CD4-positive, alpha-beta T cell treated with Interleukin-17A for 4 hours (primary cell): ENCODE measurements at places on chromosomes 16 and 17.
A peak's percentile ranks its signal among the peaks of the same experiment; 100 is the strongest.

DNA sequence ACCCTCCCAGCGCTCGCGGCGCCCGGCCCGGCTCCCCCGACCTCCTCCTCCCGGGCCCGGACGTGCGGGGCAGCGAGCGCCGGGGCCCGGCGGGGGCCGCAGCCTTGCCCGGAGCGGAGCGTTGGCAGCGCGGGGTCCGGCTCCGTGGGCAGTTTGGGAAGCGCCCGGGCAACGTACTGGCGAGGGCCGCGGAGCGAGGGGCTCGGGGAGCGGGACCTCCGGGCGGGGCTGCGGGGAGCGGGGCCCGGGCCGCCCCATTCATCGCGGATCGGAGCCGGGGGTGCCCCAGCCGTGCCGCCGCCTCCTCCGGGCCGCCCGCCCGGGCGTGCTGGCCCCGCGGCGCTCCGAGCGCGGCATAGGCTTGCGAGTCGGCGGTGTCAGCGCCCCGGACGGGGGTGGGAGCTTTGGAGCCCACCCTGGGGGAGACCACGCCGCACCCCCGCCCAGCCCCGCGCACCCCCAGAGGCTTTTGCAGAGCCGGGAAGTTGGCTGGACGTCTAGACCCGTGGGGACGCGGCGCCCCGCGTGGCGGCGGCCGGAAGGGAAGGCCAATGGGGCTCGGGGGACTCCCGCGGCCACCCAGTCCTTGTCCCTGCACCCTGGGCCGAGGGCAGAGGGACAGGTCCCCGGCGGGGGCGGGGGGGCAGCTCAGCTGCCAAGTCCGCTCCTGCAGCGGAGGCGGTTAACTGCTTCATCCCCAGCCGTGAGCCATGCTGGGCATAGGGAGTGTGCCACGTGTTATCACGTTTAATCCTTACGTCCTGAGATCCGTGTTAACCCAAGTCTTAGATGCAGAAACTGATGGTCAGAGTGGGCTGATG, 852 bp downstream of the ZNF469 start:
- no peak for DNase-seq

DNA sequence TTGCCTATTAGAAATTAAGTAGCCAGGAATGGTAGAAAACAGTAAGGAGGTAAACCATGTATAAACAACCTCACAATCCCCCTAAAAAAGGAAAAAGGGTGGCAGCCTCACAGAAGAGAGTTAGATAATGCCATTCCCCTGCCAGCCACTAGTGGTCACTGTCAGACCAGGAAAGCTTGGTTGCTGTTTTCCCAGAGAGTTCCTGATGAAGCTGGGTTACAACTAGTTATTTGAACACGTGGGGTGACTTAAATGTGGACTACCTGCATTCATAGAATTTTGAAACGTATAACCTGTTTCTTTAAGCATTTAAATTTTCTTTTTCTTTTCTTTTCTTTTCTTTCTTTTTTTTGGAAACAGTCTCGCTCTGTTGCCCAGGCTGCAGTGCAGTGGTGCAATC, 5.8 kb downstream of the GPRC5C start:
- peak; percentile 25 for DNase-seq

GRCh38 chr16:76787394-76787793, 403.6 kb upstream of the MON1B start:
- DNase-seq = no peak

DNA sequence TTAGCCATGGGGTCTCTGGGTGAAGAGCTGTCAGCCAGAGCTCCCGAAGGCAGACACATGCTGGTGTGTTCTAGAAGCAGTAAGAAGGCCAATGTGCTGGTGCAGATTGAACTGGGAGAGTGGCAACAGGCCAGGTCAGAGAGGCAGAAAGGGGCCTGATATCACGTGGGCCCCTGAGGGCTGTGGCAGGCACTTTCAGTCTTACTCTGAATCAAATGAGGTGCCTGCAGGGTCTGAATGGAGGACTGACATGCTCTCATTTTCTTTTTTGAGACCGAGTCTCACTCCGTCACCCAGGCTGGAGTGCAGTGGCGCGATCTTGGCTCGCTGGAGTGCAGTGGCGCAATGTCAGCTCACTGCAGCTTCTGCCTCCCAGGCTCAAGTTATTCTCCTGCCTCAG, 293.8 kb downstream of the ABCC12 start:
- DNase-seq = no peak

GRCh38 chr16:1458336-1458976, 14.1 kb upstream of the CCDC154 start:
- DNase-seq = no peak

GRCh38 chr17:75152523-75152921, 1.8 kb downstream of the JPT1 start:
- no peak for DNase-seq

- DNase-seq = no peak
Measured at GRCh38 chr17:61710546-61710945, 119.5 kb upstream of the NACA2 start.

DNA sequence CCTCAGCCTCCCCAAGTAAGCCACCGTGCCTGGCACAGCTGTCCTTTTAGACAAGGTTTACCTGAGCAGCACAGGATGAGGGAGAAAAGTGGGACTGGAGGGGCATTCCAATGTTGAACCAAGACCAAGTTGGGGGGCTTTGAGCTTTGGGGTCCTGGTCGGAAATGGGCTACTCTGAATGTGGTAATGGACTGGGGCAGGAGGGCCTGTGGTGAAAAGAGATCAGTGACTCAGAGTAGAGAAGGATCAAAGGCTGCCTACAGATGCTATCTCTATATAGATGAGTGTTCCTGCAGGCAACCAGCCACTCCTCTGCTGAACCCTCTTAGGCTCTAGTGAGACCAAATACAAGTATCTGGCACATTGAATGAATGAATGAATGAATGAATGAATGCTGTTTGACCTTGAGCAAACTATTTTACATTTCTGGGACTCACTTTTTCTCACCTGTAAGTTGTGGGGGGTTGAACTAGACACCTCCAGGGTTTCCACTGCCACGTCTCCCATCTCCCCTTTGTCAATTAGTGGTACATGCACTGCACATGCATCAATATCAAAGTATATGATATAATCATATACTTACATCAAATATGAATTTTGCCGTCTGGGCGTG, 26.3 kb upstream of the ETV4 start:
- no peak for DNase-seq

- no peak for DNase-seq
Measured at GRCh38 chr16:55576384-55576783, 9.9 kb downstream of the CAPNS2 start.
